ENCODE measurements at places on chromosomes 5 and 9.

GRCh38 chr9:107309271-107309670, 26.2 kb downstream of the RAD23B start:
- DNase-seq: no peak

- DNase-seq: no peak
These were observed 280.3 kb upstream of the WWC1 start for GRCh38 chr5:168011096-168011495.

DNA sequence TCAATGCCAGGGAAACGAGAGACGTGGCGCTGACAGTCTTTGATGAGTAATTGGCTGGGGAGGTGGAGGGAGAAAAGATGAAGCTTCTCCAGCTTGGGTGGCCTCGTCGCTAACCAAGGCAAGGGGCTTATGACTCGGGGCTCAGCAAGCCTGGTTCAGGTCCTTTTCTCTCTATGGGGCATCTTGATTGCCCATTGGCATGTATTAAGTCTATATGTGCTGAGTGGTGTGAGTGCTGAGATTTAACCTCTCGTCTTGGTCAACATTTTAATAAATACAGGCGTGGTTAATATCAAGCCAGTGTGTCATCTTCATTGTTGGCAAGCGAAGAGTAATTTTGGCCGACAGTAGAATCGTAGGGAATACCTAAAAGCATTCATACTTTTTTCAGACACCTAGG, 85.9 kb downstream of the RAI14 start:
- no peak for DNase-seq

DNA sequence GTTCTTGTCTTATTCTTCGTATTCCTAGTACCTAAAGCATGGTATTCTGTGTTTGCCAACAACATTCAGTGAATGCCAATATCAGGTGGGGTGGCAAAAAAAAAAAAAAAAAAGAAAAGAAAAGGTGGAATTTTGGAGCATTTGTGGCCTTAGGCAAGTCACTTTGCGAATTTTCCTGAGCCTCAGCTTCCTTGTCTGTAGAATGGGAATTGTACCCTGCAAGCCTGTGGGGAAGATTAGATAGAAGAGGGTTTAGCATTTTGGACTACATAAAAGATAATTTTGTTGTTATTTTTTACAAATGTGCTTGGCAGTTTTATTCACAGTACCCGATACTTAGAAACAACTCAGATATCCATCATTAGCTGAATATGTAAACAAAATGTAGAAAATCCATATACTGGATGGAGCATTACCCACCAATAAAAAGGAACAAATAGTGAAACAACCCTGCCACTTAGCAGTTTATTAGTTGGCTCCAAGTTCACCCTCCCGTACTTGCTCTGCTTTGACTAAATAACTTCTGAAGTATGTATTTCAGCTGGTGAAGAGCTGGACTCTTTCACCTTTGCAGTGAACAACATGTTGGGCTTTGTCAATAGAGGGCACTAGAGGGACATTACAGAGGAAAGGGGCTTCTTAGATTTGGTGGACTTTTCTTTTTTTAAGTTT, 13.6 kb downstream of the UBE2D2 start:
- DNase-seq: peak; percentile 14

DNA sequence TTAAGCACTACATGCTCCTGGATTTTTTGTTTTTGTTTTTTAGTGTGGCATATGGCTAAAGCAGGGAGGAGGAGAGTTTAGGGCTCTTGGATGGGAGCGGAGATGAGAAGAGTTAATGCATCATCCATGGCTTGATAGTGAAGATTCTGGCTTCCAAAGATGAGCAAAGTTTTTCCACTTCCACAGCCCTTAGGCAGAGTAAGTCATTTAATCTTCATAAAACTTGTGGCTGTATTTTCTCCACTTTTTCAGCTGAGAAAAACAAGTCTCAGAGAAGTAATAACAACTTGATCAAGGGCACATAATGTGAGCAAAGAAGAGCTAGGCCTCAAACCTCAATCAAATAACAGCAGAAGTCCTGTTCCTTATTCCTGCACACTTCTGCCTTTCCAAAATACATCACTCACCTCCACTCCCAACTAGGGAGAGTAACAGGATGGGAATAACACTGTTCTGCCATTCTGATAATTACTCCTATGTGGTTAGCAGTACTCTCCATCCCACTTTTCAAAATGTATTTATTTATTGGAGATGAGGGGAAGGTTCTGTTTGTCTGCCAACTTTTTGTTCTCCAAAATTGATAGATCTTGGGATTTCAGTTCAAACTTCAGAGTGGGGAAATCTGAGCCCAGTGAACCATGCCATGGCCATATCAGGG, 53.7 kb upstream of the DPYSL3 start:
- no peak for DNase-seq

GRCh38 chr5:139459451-139459934, 3.0 kb downstream of the ECSCR start:
- no peak for DNase-seq

GRCh38 chr5:51488803-51489642, 105.8 kb downstream of the ISL1 start:
- no peak for DNase-seq

DNA sequence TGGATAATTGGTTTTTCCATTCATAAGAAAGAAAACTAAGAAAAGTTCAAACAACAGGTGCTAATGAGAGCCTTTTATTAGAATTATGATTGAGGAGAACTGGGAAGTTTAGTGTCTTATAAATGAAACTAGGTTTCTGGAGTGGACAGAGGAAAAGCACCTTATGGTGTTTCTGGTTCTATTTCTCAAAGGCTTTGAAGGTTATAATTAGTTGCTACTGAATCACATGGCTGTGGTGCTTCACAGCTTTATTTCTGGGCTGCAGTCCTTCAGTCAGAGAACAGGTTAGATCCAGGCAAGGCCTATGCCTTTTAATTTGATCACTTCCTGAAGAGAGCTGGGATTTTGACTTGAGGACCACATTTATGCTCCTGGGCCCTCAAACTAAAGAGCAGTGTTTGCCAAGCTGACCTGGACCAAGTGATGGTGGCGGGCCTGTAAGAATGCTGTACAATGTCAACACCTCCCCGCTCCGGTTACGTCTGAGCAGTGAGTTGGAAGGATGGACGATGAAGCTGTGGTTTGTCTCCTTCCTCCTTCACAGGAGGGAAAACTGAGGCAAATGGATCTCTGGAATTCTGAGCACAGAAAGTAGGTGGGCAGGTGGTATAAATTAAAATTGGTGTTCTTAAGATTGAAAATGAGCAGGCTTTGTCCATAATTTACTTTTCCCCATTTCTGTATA, 56.0 kb downstream of the ZNF462 start:
- DNase-seq: no peak

DNA sequence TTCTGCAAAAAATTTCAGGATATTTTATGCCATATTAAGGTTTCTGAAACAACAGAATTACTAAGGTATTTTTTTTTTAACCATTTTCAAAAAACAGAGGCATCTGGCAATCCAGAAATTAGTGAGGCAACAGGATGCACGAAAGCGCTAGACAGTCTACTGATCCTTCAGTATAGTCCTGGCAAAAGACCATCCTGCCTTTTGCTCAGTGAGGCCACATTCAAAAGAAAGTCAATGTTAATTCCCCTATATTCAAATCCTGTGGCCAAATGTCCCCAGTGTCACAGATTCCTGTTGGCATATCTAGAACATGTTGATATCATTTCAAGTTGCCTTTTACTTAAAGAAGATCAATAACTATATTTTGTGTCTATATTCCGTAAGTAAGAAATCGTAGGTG, 13.1 kb upstream of the NFIB start:
- DNase-seq: no peak

DNA sequence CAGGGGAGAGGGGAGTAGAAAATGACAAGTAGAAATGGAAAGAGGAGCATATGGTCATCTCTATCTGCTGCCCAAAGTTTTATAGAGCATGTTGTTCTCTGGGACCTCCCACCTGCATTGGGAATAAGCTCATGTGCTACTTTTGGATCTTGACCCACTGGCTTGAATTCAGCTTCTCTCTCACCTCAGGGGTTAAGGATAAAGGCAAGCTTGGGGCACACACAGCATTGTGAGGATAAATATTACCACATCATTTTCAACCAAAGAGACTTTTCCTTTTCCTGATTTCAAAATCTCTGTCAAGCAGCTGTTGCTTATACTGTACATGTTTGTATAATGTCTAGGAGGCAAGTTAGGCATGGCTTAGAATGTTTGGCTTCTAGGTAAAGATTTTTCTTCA, 16.6 kb downstream of the ATP10B start:
- no peak for DNase-seq

- no peak for DNase-seq
These were observed 236.9 kb upstream of the NFIL3 start for GRCh38 chr9:91660521-91660920.

- no peak for DNase-seq
These were observed 9.3 kb upstream of the ROPN1L start for GRCh38 chr5:10432059-10433008.

GRCh38 chr9:71764891-71765290, 3.4 kb downstream of the CEMIP2 start:
- no peak for DNase-seq

- peak; percentile 90 for DNase-seq
These were observed 87.4 kb downstream of the PAX5 start for GRCh38 chr9:36946653-36947052.

DNA sequence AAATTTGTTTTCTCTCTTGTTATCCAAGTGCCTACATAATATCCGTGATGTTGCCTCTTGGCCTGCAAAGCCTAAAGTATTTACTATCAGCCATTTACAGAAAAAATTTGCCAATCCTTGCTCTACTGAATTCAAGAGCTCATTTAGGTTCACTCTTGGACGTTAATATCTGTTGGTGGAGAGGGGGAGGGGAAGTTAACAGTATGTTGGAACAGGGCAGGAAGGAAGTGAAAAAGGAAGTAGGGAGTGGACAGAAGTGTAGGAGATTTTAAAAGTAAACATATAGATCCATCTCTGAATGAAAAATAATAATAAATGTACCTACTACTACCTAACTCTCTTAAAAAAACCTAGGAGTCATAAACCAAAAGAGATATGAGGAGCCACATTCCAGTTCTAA, 32.8 kb downstream of the ZNF608 start:
- no peak for DNase-seq

DNA sequence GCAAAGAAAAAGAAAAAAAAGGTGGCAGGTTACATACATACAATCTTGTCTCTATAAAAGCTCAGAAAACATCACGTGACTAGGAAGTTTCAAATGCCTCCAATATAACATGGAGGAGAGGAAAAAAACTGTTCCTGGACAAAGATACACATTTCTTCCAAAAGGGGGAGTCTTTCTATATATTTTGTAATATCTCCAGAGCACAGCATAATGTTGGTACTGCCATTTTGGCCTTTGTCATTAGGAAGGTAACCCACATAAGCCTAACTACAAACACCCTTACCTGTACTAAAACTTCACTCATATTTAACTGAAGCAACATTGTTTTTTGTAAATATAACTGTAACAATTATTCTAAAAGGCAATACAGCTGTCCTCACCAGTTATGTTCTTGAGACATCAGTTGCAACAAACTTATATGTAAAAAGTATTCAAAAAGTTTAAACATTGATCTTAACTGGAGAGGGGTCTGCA, 1.2 kb upstream of the BTF3 start:
- DNase-seq: peak; percentile 78

GRCh38 chr5:145589063-145589462, 246.1 kb downstream of the PRELID2 start:
- no peak for DNase-seq

- no peak for DNase-seq
These were observed 3.9 kb upstream of the LPCAT1 start for GRCh38 chr5:1527533-1528205.

- DNase-seq: no peak
These were observed 49.1 kb downstream of the GNA14 start for GRCh38 chr9:77598991-77599390.

GRCh38 chr5:7087719-7088297, 308.1 kb upstream of the ADCY2 start:
- no peak for DNase-seq

- DNase-seq: no peak
These were observed 2.1 kb downstream of the DHX29 start for GRCh38 chr5:55305345-55305744.

- DNase-seq: no peak
These were observed 139.6 kb upstream of the PHYKPL start for GRCh38 chr5:178372142-178372571.

DNA sequence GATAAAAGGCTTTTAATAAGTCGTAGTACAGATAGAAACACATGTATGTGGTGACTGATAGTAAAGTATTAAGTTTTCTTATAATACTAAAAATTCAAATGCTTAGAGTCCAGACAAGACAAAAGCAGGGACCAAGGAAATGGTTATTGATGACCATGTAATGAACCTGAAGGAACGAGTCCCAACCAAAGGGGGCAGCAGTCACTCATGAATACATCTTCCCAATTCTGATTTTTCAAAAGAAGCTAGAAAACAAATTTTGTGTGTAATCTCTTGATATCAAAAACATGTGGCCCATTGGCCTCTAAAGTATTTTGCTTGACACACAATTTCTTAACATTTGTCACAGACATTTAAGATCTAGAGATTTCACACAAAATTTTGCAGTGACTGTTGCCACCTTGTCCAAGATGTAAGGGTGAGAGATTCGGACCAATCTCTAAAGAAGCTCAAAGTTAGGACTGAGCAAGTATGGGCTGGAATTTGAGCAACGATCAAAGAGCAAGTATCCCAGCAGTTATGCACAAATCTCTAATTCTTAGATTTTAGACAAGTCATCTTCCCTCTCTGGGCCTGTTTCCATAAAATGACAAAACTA, 66.8 kb downstream of the ARL15 start:
- peak; percentile 20 for DNase-seq

GRCh38 chr5:127582773-127583370, 65.4 kb downstream of the PRRC1 start:
- DNase-seq: no peak

DNA sequence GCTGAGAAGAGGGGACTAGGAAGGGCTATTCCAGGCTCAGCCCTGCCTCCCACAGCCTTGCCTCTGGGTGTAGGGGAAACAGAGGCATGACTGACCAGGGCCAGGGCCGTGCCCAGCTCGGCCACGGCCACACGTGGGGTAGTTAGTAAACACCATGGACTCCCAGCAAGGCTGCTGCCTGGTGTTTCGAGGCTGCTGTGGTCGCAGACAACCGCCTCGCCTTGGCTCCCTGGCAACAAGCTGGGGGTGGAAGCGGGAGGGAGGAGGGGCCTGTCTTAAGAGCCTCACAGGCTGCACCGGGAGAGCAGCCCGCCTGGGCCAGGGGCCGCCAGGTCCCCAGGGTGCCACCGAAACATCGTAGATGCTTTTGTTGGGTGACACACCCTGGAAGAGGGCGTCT, 90.2 kb upstream of the CACNA1B start:
- DNase-seq: no peak

- no peak for DNase-seq
These were observed 214.3 kb upstream of the PTGER4 start for GRCh38 chr5:40465416-40465815.

GRCh38 chr9:34157318-34157717, 21.5 kb upstream of the UBAP1 start:
- no peak for DNase-seq

DNA sequence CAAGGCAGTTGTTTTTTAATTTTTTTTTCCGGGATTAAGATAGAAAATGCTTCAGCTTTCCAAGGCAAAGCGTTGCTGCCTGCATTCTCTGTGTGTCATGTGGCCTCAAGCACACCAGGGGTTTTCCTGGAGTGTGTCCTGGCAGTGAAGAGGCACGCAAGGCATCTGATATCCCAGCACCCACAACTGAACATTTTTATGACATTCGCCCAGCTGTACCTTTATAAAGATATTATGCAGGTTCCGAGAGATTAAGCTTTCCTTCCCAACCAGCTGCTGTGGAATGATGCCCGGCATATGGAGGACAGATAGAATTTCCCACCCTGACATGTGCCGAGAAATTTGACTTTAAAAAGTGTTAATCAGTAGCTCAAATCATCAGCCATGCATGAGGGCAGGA, 205.6 kb downstream of the GADD45G start:
- no peak for DNase-seq

Measured in RPMI7951 (cell line).